ENCODE measurements at places on chromosomes 2 and 18.

- no peak for DNase-seq
Observed at GRCh38 chr2:136306836-136307235, 188.9 kb upstream of the CXCR4 start.

GRCh38 chr2:180662521-180662920 is 317.9 kb upstream of the UBE2E3 start:
- DNase-seq: no peak

GRCh38 chr2:53856272-53856671 is 3.5 kb downstream of the GPR75 start:
- DNase-seq: no peak

- DNase-seq: no peak
Observed at GRCh38 chr2:108257757-108258331, 18.1 kb downstream of the SULT1C3 start.

DNA sequence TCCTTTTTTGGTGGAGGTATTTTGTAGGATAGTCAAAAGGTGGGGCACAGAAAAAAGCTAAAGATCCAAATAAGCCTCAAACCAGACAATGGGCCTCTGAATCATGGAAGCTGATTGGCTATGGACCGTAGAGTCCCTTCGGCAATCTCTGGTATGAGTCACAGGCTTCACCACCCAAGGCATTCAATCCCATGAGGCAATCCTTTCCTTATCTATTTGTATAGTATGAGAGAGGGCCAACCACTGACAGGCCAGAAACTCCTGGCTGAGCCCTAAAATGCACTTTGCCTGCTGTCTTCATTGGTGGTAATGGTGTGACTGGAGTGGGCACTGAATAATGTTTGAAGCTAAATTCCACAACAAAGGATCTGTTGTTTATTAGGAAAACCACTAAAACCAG is 38.7 kb upstream of the MEX3C start:
- DNase-seq: no peak

Measured in DMS153 (cell line).